A549 treated with dexamethasone at 1 μM for 4 hours (cell line): ENCODE measurements at places on chromosomes 4 and X. TPM values are rescaled to one million over a fixed set of nuclear protein-coding genes. Genes with fewer than 3 reads are reported as not detected.

MXRA5 gene
- total RNA-seq = not detected in 5 replicates

LPAR4 gene
- not detected in 5 replicates for total RNA-seq

RHOXF2B gene
- not detected in 5 replicates for total RNA-seq

USP17L24 gene
- total RNA-seq = not detected in 5 replicates

PFKFB1 gene
- total RNA-seq = 0.07 to 0.15 TPM (median 0.10 TPM) in 3 of 5 replicates, not detected in the others

TIGD4 gene
- 0.09 to 0.21 TPM (median 0.16 TPM) in 5 replicates for total RNA-seq

OCRL gene
- 21.1 to 27.7 TPM (median 25.8 TPM) in 5 replicates for total RNA-seq

EDA gene
- total RNA-seq = 0.40 to 0.87 TPM (median 0.54 TPM) in 5 replicates

ZCCHC12 gene
- 0.19 to 0.38 TPM (median 0.24 TPM) in 5 replicates for total RNA-seq

FAT4 gene
- 1.4 to 2.8 TPM (median 1.9 TPM) in 5 replicates for total RNA-seq

DMP1 gene
- 0.04 TPM in 1 of 5 replicates, not detected in the others for total RNA-seq

TMEM192 gene
- 8.8 to 10.9 TPM (median 8.9 TPM) in 5 replicates for total RNA-seq

SHROOM4 gene
- not detected in 5 replicates for total RNA-seq

TMEM31 gene
- 0.12 TPM in 1 of 5 replicates, not detected in the others for total RNA-seq

PCSK1N gene
- 16.0 to 47.0 TPM (median 40.7 TPM) in 5 replicates for total RNA-seq

DDX60 gene
- total RNA-seq = 2.0 to 3.1 TPM (median 2.6 TPM) in 5 replicates

TEC gene
- 1.5 to 2.3 TPM (median 1.6 TPM) in 5 replicates for total RNA-seq

DUX4 gene
- not detected in 5 replicates for total RNA-seq
